ENCODE measurements at places on chromosomes 16 and 17. TPM values are rescaled to one million over a fixed set of nuclear protein-coding genes. Genes with fewer than 3 reads are reported as not detected.

DNA sequence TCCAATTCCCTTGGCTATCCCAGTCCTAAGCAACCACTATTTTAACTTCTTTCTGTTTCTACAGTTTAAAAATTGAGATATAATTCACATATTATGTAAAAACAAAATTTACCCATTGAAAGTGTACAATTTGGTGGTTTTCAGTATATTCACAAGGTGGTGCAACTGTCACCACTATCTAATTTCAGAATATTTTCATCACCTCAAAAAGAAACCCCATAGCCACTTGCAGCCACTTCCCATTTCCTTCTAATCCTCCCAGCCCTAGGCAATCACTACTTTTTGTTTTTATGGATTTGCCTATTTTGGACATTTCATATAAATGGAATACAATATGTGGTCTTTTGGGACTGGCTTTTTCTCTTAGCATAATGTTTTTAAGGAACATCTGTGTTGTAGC, 36.1 kb upstream of the NACA2 start:
- DNase-seq: no peak

The VTN gene
- total RNA-seq: not detected

- no peak for DNase-seq
Observed at GRCh38 chr17:57210972-57211411, 45.3 kb upstream of the MSI2 start.

- DNase-seq: no peak
Observed at GRCh38 chr16:57842601-57843000, 40.3 kb upstream of the KIFC3 start.

GRCh38 chr16:85302018-85302847, 190.0 kb upstream of the CIBAR2 start:
- DNase-seq: no peak

The TELO2 gene
- total RNA-seq: 68.1 TPM

GRCh38 chr17:31008374-31009041, 37.7 kb downstream of the RNF135 start:
- peak; percentile 65 for DNase-seq

DNA sequence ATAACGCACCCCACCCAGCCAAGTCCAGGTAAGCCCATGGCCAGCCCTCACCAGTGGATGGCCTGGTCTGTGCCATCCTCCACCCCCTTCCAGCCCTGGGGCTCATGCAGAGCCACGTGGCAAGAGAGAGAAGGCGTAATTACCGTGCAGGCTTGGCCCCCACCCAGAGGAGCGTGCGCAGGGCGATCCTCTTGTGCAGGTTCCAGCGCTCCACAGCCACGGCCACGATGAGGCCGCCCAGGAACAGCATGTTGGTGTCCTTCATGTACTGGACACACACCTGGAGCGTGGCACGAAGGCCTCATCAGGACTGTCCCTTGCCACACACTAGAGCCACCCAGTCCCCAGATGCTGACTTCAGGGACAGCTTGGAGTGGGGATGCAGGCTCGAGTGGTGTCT, 6.7 kb downstream of the SLC13A5 start:
- DNase-seq: no peak

The TBC1D3G gene
- total RNA-seq: not detected

- no peak for DNase-seq
Observed at GRCh38 chr16:75248536-75249380, 2.7 kb downstream of the BCAR1 start.

The KRTAP2-2 gene
- not detected for total RNA-seq

GRCh38 chr16:7185689-7186088, 147.0 kb upstream of the RBFOX1 start:
- no peak for DNase-seq

DNA sequence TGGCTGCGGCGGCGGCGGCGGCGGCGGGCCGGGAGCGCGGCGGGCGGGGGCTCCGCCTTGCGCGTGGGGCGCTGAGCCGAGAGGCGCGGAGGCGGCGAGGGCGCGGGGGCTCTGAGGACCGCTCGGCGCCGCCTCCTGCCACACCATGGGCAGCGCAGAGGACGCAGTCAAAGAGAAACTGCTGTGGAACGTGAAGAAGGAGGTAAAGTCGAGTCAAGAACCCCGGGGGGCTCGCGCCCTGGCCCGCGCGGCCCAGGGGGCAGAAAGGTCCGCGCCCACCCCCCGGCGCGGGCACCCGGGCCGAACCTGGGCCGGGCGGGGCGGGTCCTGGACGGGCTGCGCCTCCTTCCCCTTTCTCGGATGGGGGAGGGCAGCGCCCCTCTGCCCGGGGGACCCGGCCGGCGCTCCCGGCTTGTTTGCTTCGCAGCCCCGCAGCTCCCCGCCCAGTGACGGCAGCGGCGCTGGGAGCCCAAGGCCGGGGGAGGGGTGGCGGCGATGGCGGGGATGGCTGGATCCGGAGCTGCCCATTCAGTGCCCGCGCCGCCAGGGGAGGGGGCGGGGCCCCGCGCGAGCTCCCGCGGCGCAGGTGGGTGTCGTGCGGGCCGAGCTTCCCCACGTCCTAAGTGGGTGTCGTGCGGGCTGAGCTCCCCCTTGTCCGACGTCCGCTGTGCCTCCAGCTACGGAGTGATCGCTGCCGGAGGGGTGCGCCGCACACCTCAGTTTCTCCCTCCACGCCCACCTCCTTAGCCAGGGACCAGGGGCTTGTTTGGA, 428 bp downstream of the SGSM2 start:
- peak; percentile 57 for DNase-seq

The REXO5 gene
- 26.4 TPM for total RNA-seq

- DNase-seq: no peak
Observed at GRCh38 chr16:88449267-88449561, 3.9 kb upstream of the ZFPM1 start.

The HS3ST2 gene
- not detected for total RNA-seq

DNA sequence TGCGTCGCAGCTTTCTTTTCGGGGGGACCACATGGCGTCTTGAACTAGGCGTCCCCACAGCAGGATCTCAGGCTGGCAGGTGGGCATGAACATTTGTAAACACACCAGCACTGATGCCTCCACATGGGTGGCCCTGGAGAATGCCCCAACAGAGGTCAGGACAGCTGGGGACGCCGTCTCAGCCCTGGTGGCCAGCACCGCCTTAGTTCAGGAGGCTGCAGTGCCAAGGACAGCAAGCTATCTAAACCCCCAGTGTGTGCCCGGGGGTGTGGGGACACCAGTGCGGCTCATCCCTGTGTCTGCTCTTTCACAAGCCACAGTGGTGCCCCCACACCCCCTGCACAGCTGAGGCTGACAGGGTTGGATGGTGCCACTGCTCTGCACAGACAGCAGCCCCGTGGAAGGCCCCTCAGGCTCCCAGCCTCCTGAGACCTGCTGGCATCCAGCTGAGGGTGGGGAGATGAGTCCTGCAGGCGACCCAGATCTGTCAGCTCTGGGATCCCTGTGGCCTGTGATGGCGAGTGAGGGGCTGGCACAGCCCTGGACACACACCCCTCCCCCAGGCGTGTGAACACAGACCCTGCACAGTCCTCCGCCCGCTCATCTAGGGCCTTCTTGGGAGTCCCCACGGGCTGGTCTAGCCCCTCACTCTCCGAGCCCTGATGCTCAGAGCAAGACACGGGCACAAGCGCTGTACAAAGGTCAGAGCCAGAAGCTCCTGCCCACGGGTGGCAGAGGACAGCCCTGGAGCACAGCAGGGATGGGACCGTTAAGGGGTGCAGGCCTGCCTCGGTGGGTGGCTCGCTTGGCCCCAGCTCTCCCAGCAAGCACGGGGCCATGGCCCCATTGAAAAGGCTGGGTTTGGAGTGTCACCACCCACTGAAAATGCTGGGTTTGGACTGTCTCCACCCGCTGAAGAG, 10.7 kb downstream of the FSCN2 start:
- no peak for DNase-seq

The KRTAP1-5 gene
- not detected for total RNA-seq

The OR1F1 gene
- total RNA-seq: not detected

GRCh38 chr17:10117581-10118001, 80.8 kb downstream of the GAS7 start:
- no peak for DNase-seq

DNA sequence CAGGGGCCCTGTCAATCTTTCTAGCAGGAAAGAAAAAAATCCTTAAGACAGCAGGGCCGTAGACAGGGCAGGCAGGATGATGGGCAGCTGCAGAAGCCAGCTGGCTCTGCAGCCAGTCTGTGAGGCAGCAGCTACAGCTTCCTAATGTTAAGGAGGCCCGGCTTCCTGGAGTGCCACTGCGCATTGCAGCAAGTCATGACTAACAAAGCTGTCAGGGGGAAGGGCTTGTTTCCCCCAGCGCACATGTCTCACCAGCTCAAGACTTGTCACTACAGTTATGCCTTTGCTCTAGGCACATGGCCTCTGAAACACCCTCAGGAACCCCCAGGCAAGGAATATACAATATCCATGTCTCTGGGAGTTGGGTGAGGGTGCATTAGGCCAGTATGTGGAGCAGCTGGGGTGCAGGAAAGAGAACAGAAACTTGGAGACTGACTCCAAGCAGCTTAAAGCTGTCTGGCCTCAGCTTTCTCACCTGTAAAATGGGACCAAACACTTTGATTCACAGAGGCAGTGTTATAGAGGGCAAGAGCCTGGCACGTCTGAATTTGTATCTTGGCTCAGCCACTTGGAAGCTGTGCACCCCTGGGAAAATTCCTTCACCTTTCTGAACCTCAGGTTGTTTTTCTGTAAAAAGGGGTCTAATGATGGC, 220.0 kb downstream of the HAPSTR1 start:
- no peak for DNase-seq

The TXNDC17 gene
- 71.4 TPM for total RNA-seq

The SMTNL2 gene
- total RNA-seq: not detected

The MYL4 gene
- not detected for total RNA-seq

DNA sequence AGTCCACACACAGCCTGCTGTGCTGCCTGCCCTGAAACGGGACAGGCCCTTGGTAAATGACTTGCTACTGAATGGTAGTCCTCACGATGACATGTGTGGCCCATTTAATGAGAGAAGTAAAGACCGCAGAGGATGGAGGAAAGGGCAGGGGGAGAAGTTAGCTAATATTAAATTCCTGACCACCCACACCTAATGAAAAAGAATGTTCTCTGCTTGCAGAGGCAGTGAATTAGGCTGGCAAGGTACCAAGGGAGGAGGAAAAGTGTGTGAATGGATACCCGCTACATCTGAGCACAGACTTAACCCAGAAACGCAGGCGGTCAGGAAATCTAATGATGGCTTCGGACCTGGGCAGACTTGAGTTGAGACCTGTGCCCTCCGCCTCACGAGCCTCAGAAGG, 141.2 kb downstream of the PRKCA start:
- DNase-seq: no peak

DNA sequence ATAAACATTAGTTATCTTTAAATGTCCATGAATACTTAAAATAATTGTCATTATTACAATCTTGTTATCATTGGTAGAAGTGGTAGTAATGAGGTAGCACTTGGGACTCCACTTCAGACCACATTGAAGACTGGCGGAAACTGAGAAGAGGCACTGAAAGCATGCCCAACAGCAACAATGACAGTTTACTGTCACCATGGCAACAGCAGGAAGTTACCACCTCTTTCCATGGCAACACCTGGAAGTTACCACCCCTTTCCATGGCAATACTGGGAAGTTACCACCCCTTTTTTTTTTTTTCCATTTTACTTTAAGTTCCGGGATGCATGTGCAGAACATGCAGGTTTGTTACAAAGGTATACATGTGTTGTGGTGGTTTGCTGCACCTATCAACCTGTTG, 494.9 kb upstream of the RBFOX1 start:
- no peak for DNase-seq

The GPRC5C gene
- not detected for total RNA-seq

GRCh38 chr17:83200751-83201150, 121.3 kb downstream of the METRNL start:
- DNase-seq: no peak

DNA sequence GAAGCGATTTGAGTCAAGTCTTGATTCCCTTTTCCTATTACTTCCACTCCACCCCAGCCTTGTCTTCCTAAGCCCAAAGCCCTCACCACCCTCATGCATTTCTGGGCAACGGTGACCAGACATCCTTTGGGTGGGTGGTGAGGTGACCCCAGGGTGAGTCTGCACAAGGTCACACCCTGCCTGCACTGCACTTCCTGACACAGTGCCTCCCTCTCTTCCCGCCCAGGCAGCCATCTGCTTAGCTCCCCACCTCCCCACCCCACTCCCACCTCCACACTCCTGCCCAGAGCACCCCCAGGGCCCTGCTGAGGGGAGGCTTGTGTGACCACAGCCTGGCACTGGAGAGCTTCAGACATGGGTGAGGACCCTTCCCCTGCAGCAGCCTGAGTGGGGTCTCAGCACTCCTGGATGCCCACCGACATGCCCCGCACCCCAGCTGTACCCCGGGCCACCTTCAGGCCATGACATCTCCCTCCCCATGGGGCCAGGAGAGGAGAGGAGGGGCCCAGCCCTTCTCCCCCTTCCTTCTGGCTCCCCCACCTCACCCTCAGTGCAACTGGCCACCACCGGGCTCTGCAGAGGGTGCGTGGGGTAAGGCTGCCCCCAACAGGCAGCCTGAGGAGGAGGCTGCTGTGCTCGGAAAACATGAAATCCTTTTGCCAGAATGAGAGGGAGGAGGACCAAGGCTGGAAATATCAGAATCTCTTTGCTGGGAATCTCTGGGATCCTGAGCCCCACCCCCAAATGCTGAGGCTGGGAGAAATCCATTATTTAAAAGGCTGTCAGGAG, 68.6 kb downstream of the CCT6B start:
- DNase-seq: peak; percentile 9

The RNPS1 gene
- total RNA-seq: 306 TPM

The TP53TG3 gene
- not detected for total RNA-seq

The ATPAF2 gene
- 25.7 TPM for total RNA-seq

The CDRT15 gene
- not detected for total RNA-seq

The SYNGR2 gene
- total RNA-seq: 96.3 TPM

The LRRC75A gene
- 0.69 TPM for total RNA-seq

DNA sequence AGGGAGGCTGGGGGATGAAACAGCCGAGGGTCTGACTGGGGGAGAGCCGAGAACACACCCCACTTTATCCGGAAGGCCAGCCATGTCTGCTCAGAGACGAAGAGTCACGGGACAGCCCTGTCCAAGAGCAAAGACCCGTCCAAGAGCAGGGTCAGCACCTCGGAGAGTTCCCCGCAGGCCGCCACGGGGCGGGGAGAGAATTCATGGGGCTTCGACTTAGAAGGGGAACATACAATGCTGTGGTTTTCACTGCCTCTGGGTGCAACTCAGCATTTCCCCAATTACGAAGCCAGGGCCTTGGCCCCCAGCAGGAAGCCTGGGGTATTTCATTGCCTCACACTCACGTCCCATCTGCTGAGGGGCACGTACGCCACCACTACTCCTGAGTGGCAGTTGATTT, 59.3 kb downstream of the JPH3 start:
- peak; percentile 36 for DNase-seq

- DNase-seq: no peak
Observed at GRCh38 chr16:84854759-84855158, 35.0 kb downstream of the CRISPLD2 start.

GRCh38 chr17:56274491-56274890, 121.2 kb downstream of the ANKFN1 start:
- DNase-seq: no peak

GRCh38 chr17:29761040-29761761, 138.5 kb upstream of the CORO6 start:
- peak; percentile 95 for DNase-seq
